ENCODE measurements at places on chromosomes 16 and 17.

DNA sequence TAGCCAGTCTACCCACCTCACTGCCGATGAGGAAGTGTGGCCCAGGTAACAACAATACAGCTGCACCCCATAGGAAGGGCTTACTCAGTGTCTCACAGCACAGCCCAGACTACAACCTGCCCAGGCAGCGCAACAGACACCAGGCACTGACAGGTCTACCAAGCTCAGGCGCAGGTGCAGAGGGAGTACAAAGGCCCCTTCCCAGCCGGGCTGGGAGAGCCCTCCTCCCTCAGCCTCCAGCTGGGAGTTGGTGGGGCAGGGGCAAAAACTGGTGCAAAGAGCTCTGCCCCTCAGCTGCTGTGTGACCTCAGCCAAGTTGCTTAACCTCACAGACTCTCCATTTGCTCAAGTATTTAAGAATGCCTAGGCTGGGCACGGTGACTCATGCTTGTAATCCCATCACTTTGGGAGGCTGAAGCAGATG, 112.6 kb upstream of the LHX1 start:
- DNase-seq = no peak

DNA sequence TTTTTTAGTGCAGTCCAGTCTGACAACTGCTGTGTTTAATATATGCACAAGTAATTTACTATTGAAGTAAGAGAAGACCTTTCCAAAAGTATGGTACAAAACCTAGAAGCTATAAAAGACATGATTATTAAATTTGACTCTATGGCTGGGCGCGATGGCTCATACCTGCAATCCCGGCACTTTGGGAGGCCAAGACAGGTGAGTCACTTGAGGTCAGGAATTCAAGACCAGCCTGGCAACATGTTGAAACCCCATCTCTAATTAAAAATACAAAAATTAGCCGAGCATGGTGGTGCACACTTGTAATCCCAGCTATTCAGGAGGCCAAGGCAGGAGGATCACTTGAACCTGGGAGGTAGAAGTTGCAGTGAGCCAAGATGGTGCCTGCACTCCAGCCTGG, 41.4 kb upstream of the VWA3A start:
- DNase-seq = no peak

DNA sequence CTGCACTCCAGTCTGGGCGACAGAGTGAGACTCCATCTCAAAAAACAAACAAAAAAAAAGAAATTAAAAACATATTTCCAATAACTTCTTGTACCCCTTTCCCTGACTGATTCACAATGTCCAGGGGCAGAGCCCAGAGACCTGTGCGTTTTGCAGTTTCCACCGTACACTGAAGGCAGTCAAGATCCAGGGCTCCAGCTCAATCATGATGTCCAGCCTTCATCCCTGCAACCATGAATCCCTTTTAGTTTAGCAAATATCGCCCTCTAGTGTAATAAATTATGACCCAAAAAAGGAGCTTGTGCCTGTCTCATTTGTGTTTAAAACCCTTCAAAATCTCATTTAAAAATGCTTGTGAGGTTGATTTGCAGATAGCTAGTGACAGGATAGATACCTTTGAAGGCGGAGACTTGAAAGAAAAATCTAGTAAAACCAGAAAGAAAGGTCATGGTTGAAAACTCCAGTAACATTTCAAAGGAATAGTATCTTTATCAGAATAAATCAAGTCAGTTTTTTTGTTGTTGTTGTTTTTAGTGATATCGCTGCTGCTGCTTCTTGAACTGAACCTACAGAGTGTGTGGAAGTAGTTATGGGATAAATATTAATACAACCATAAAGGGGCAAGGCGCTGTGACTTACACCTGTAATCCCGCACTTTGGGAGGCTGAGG, 3.7 kb upstream of the ERN1 start:
- DNase-seq = peak; percentile 76

- no peak for DNase-seq
Observed at GRCh38 chr16:70375636-70376611, 29.2 kb downstream of the DDX19A start.

GRCh38 chr17:76521262-76521661, 16.2 kb downstream of the CYGB start:
- no peak for DNase-seq
